Epithelial cell of proximal tubule (primary cell): ENCODE measurements at places on chromosomes 6 and 20.
A peak's percentile ranks its signal among the peaks of the same experiment; 100 is the strongest.

GRCh38 chr20:62405108-62405980 is 1.7 kb downstream of the CABLES2 start:
- no peak for DNase-seq

GRCh38 chr6:137731960-137732616 is 135.0 kb upstream of the TNFAIP3 start:
- no peak for DNase-seq

GRCh38 chr6:170440437-170440836 is 112.7 kb downstream of the PSMB1 start:
- DNase-seq = no peak

DNA sequence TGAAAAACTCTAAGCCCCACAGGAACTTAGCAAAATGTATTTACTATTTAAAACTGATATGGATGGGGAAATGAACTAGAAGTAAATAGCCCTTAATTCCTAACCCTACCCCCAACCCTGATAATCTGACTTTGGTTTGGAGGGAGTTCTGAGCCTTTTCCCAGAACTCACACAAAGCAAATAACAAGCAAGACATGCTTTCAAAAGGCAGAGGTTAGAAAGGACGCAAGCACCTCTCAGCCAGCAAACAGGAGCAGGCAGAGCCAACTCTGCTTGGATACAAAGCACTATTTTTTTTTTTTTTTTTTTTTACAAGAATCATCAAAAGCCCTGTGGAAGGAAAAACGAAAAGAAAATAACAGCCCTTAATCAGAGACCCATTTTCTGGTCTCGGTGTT is 58.7 kb downstream of the SLC22A23 start:
- DNase-seq = no peak

DNA sequence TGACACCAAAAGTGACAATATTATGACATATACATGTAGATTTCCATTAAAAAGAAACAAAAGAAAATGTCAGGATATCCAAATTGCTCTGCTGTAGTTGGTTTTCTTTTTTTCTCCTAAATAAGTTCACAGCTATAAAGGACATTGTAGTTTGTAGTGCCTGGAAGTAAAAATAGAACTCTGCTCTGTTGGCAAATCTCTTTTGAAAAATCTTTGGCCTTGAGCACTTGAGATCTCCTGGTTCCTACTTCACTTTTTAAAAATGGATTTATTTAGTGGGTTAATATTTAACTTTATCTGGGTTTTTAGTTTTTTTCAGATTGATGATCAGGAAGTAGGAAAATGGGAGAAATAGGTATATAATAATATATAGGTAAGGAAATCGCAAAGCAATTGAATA is 52.9 kb downstream of the AFDN start:
- DNase-seq = no peak

GRCh38 chr20:43961116-43961515 is 46.5 kb downstream of the TOX2 start:
- DNase-seq = no peak

DNA sequence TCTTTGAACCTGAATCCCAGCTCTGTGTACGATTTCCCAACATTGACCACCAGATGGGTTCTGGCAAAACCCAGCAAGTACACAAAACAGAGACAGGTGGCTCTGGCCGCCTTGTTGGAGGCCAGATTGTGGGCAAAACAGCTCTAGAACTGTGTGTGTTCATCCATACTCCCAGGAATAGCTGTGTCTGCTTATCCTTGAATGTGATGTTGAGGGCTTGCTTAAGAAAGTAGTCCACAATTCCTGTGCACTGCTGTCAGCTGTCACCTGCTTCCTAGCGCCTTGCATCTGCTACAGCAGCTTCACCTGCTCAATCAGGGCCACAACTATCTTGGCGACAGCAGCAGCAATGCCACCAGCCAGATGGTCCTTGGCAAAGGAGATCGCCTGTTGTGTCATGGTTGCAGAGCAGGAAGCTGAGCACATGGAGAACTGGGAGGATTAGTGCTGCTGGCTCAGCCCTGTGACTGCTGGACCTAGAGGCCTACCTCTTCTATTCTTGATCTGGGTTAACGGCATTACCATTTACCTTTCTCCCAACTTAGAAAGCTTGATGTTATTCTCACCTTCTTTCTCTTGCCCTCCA is 3.7 kb upstream of the SMAP1 start:
- DNase-seq = no peak

DNA sequence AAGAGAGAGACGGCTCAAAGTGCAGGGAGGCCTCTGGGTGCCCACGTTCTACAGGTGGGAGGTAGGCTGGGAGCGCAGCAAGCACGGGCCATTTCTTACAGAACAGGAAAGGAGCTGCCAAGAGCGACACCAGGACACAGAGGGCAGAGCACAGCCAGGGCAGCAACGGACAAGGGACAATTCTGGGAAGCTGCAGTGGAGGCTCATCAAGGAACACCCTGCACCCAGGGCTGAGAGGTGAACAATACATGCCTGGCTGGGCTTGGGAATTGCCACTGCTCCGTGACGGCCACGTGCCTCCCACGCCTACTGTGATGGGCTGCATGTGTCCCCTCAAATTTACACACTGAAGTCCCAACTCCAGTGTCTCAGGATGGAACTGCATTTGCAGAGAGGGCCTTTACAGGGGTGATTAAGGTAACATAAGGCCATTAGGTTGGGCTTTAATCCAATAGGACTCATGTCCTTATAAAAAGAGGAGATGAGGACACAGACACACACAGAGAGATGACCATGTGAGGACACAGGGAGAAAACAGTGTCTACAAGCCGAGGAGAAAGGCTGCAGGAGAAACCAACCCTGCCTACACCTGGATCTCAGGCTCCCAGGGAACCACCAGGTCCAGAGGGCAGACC is 13.6 kb downstream of the SERPINB6 start:
- no peak for DNase-seq

DNA sequence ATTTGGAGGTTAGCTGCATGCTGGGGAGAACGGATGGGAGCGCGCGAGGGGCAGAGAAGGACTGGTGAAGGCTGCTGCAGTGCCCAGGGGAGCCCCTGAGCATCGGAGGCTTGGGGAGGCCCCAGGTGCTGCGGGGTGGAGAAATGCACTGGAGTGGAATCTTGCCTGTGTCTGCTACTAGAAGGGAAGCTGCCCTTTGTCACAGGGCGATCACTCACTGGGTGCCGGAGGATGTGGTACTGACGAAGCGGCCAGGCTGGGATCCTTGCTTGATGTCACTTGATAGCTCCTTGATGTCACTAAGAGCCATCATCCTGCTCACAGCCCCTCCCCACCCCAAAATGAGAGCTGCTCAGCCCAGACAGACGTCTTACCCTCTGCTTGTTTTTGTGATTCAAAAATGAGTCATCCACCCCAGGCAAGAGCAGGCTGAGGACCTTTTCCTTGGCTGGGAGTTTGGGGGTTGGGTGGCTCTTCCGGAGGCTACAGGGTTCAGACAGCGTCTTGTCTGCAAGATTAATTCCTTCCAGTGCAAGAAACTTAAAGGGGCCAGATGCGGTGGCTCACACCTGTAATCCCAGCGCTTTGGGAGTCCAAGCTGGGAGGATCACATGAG is 62.6 kb upstream of the PMEPA1 start:
- no peak for DNase-seq

GRCh38 chr6:87244380-87244779 is 78.0 kb upstream of the SMIM8 start:
- DNase-seq = no peak

DNA sequence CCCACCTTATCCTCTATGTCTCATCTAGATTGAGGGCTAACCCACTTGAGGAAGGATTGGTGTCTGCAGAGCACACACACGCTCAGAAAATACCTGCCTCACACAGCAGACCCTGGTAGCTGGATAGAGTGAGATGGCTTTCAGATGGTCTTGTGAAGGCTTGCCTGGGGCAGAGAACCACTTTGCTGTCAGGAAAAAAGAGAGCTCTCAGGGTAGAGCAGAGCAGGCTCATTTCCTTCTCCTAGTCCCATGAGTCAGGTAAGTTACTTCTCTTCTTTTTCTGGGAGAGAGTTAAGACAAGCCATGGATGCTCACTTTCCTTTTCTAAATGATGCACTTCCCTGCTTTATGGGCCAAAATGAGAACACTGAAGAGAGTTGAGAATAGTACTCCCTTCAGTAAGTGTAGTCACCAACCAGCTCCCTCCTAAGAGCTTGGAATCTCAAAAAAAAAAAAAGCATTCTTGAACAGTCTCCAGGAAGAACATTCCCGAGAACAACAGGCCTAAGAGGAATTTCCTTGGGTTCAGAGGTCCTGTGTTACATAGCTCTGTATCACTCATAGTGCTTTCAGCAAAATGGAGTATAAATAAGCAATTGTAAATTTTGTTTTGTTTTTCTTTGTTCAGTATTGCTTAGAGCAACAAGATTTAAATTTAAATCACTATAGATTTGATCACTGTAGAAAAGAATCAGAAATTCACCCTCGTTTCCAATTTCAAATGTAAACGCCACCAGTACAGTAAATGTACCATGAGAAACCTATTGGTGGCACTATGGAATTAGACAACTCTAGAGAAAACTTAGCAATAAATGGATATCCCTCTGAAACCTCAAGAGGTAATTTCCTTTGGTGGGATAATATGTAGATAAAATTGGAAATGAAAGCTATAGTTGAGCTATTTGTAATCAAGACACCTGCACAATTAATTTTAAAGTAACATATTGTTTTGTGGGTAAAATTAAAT is 530.3 kb downstream of the RFPL4B start:
- DNase-seq = peak; percentile 78

- DNase-seq = no peak
These were observed 14.4 kb downstream of the NQO2 start for GRCh38 chr6:3013901-3014674.

- no peak for DNase-seq
These were observed 84.2 kb downstream of the PREP start for GRCh38 chr6:105318660-105319059.

DNA sequence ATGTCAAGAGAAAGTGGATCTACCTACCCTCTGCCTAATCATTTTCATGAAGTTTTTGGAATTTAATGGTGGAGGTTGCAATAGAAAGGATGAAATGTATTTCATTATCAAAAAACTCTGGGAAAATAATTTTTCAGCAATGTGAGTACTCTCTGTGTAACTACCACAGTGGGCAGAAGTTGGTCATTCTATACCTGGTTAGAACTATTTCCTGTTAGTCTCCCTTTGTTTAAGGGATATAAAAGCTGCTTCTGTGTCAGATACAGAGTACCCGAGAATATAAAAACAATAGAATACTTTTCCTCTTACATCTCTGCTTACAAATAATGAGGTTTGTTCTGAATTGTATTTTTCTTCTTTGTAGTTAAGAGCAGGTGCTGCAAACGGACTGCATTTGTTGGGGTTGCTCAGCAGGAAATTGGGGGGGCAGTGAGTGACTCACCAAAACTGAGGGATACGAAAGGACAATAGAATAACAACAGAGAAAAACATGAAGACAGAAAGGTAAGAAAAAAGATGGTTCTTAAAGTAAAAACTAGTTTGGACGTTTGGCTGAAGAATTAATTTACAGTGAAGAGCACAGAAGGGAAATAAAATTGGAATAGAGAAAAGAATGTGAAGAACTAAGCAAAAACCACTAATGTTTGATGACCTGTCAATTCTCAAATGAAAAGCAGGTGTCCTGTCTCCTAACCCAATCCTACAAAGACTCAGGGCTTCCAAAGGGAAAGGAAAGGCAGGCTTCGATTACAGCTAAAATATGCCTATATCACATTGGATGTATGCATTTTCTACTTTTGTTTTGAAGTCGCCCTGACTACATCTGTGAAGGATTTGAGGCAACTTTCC is 703.1 kb downstream of the RFPL4B start:
- no peak for DNase-seq

DNA sequence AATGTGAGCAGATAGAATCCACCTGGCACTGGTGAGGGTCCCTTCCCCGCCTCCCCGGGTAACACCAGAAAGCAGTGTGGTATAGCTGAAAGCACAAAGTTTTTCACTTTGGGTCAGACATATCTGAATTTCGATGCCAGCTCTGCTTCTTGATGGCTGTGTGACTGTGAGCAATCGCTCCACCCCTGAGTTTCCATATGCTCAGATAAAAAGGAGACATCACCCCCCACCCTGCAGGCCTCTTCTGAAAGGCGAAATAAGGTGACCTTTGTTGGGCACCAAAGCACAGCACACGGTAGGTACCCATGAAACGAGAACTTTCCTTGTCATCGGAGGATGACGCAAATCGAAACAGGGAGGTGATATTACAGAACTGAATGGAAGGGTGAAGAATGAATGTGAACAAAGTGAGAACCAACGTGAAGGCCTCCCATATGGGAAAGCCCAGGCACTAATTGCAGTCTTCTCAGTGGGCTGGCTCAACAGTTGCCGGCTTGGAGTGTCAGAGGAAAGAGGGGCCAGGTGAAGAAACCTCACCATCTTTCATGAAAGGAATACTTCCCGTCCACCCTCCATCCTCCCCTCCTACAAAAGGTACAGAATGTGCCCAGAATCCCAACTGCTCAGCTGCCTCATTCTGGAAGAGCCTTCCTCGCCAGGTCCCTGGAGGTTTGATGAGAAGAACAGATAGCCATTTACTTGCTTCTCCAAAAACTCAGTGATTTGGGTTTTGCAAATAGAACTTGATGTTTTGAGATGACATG is 61.8 kb downstream of the NFATC2 start:
- DNase-seq = no peak

GRCh38 chr20:17490501-17490900 is 40.7 kb downstream of the BFSP1 start:
- DNase-seq = no peak
